ENCODE measurements at places on chromosomes 4 and X.

GRCh38 chr4:140116442-140117104 lies 37.4 kb downstream of the MAML3 start:
- DNase-seq = no peak

DNA sequence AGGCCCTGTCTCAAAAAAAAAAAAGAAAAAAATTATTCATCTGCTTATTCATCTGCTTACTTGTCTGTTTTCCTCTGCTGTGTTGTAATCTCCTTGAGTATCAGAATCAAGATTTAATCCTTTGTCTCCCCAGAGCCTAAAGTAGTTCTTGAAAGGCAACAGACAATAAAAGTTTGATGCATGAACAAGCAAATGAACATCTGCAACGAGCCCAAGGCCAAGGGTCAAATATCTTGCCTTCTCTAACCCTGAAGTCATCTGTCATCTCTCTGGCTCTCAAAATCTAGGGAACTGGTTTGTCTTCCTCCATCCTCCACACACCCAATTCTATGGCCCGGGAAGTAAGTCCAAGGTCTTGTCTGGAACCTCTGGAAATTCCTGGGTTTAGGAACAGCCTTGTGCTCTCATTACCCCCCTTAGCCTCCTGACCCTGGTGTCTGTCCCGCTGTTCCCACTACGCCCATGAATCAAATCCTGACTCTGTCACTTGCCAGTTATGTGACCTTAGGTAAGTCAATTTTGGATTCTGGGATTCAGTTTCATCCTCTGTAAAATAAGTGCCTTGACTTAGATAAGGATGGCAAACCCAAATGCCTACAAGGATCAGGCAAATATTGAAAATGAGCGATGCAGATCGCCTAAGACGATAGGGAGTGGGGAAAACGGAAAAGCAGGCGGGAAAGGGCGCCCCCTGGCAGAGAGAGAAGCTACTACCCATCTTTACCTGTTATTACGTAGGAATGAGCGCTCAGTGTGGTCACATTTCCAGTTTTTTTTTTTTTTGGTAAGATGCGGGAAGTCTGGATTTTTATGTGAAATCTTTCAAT lies 102.7 kb upstream of the DHX15 start:
- no peak for DNase-seq

- no peak for DNase-seq
Observed at GRCh38 chrX:148441387-148441786, 59.0 kb upstream of the AFF2 start.

- no peak for DNase-seq
Observed at GRCh38 chr4:14575919-14576318, 426.4 kb upstream of the CPEB2 start.

- no peak for DNase-seq
Observed at GRCh38 chr4:55801498-55801897, 18.1 kb upstream of the EXOC1L start.

GRCh38 chr4:22410645-22411247 lies 105.1 kb downstream of the ADGRA3 start:
- no peak for DNase-seq

DNA sequence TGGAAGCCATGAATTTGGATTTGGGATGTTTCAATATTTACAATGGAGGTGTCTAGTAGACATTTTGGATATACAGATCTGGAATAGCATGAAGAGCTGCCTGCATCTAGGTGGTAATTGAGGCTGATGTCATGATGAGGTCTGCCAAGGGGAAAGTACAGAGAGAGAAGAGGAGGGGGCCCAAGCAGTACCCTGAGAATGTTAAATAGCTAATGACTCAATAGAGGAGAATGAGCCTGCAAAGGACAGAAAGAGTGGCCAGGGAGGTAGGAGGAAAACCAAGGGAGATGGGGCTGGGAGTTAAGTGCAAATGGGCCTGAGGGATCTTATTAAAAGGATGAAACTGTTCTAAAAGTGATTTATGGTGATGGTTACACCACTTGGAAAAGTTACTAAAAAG lies 182.2 kb upstream of the KIT start:
- no peak for DNase-seq

DNA sequence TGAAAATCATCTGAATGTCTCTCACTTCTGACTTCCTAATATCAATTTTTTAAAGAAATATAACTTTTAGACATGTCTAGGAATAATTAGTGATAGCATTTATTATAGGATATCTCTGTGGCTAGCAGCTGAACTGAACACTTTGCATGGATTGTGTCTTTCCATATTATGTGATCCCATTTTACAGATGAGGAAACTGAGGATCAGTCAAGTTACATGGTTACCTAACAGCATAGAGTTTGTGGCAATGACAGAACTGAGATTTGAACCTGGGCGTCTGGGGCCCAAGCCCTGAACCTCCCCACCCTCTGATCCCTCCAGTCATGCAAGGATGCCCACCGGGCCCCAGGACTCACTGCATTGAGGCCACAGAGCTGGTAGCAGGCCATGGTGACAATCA lies 101.3 kb downstream of the SLC2A9 start:
- no peak for DNase-seq

DNA sequence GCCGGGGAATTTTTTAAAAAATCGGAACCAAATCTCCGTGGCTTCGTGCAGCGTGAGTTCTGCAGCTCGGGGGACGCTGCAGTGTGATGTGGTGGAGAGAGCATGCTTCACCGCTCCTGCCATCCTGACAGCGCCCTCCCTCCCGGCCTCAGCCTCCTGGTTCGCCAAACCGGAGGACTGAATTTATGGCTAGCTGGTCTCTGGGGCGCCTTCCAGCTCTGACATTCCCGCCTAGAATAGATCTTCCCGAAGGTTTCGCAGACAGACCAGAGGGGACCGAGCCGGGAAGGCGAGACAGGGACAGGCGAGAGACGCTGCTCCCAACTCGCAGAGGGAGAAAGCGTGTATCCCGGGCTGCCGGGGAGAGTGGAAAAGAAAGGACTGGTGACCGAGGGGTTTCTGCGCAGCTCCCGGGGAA lies 25.9 kb downstream of the HOPX start:
- DNase-seq = no peak

DNA sequence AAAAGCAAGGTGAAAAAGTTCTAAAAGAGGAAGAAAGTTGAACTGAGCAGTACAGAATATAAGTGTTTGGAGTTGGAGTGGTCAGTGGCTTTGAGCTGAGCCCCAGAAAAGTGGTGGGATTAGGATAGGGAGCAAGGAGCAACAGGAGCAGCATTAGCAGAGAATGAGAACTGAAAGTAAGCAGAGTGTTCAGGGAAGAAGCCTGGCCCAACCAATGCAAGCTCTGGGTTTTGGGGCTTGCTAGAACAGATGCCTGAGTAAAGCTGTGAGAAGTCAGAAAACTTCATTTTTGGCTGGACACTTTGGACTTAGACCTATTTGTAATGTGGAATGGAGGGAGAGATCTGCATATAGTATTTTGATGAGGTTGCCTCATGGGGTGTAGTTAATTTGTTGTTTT lies 17.8 kb downstream of the JADE1 start:
- no peak for DNase-seq

DNA sequence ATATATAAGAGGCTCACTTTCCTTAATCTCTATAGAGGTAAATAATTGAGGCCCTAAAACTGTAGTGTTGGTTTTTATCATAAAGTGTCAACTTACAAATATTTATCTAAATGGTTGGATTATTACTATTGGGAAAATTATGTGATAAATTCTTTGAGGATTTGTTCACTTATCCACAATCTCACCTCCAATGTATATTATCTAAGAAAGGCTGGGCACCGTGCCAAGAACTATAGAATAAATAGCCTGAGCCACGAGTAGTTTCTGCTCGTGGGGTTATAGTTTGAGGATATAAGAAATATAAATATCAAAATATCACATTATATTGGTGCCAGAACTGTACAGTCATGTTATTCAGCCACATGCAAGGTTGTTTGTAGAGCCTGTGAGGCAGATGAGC lies 177.9 kb downstream of the VEGFC start:
- no peak for DNase-seq

DNA sequence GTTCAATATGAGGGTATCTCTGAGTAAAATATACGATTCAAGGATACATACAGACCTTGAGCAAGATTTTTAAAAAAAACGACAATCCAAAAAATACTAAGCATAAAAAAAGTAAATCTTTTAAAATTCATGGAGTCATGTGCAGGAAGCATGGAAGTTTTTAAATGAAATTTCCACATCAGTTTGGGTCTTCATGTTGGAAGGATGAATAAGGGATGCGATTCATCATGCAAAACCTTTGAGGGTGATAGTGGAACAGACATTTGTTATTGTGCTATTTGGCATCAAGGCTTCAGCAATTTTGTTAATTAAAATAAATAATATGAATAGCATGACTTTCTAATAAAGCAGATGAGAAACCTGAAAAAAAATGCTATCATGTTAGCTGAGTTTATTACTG lies 815.0 kb upstream of the PCDH10 start:
- no peak for DNase-seq
